Astrocyte (in vitro differentiated cells and primary cell): ENCODE measurements at places on chromosomes 5 and 9.

GRCh38 chr5:180815293-180815917, 12.8 kb upstream of the MGAT1 start:
- DNase-seq = no peak

GRCh38 chr5:161406880-161407279, 139.6 kb downstream of the GABRB2 start:
- peak; percentile 0 for DNase-seq

DNA sequence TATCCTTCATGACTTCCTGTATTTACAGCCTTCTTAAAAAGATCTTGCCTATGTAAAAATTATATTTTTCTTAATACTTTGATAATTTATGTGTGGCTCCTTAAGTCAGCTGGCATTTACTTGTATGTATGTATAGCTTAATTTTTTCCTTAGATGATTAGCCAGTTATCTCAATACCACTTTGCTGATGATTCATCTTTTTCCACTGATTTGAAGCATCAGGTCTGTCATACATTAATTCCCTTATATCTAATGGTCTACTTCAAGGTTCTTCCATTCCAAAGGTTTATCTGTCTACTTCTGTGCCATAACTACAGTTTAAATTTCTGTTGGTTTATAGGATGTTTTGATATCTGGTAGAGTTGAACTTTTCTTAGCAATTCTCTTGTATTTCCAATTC, 44.9 kb upstream of the MTMR12 start:
- DNase-seq = no peak

DNA sequence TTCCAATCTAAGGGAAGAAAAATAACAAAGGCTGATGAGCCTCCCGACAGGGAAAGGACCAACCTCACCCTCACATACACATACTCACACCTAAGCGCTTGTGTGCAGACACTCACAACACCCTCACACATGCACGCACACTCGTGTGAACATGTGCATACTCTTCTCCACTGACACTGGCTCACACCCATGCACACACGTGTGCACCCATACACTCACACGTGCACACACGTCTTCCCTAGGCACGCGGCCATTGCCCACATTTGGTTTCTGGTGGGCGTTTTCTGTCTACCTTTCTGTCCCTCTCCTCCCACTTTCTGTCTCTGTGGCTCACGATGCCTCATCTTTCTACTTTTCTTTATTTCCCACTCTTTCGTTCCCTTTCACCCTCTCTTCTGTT, 169.7 kb upstream of the MVB12B start:
- DNase-seq = no peak

DNA sequence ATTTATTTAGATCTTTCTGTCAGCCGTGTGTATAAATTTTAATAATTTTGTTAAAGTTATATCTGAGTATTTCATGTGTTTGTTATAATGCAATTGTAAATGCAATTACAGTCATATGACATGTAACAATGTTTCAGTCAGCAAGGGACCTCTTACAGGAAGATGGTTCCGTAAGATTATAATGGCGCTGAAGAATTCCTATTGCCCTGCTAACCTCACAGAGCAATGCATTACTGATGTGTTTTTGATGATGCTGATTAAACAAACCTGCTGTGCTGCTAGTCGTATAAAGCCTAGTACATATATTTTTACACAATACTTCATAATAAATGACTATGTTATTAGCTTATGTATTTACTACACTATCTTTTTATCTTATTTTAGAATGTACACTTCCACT, 1166.4 kb downstream of the CDH12 start:
- no peak for DNase-seq

- peak; percentile 41 for DNase-seq
These were observed 5.1 kb downstream of the LIFR start for GRCh38 chr5:38551030-38552017.

DNA sequence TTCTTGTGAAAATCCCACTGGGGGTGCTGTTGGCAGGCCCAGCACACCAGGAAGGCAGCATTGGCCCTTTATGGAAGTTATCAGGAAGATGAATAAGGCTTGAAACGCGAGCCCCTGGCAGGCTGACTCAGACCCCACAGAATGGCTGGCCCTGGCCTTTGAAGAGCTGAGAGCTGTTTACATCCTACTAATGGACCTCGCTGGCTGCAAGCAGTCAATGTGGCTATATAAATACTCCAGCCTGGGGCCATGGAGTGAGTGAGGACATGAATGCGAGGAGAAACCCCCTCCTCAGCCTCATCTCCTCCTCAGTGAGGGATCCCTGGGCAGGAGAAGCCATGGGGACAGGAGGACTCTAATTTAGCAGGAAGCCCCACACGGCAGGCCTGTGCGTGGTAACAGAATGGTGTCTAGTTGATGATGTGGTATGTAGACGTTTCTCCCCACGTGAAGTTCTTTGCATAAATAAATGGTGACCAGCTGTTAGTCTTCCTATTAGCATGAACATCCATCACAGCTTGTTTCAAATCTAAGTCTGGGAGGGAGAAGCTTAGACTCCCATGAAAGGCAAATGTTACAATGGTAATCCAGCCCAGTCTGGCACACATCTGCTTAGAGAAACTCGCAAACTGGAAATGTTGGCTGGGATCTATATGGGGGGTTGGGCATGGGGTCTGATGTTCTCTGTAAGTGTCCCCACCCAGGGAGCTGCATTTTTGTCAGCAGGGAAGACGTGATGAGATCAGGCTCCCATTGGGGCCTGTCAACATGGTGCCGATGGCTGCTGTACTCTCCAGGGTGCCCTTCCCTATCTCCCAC, 175.1 kb upstream of the PITX1 start:
- DNase-seq = peak; percentile 95

DNA sequence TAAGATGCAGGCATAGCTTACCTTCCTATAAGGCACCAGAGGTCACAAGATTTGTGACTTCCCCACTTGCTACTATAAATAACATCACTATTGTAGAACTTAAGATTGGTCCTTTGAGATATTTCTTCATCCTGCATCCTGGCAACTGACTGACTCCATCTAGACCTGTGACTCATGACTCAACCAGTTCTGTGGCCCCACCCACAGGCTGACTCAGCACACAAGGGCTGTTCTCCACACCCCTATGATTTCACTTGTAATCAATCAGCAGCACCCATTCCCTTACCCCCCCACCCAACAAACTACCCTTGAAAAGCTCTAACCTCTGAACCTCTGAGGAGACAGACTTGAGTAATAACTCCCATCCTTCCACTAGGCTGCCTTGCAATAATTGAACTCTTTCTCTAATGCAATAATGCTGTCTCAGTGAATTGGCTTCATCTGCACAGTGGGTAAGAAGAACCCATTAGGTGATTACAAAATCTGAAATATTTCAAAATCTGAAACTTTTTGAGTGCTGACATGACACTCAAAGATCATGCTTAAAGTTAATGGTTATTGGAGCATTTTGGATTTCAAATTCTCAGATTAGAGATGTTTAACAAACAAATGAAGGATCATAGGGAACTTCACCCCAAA, 296.7 kb downstream of the ARL15 start:
- peak; percentile 85 for DNase-seq

DNA sequence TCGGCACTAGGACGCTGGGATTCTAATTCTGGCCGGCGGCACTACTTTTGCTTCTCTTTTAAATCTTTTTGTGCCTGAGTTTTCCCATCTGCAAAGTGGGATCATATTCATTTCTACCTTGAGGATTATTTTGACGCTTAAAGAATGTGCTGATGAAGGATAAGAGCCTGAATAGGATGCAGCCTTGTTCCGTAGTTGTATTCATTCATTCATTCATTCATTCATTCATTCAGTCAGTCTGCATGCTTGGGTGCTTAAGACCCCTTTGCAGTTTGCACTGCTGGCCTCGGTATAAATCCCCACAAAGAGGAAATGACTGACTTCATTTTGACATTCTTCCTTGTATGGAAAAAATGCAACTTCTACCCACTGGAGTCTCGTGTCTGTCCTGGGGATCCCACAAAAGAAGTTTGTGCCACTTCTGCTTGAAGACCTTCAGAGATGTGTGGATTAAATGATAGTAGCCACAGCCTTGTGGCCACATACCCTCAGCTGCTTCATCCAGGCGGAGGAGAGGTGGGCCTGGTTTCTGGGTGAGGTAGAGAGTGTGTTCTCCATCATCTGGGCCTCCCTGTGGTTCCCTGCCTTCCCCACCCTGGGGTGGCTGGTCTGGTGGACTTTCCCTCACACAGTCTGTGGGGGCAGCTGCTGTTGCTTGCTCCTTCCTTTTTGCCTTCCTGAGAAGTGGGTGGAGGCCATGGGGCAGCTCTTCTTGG, 62.6 kb downstream of the PPARGC1B start:
- no peak for DNase-seq

GRCh38 chr9:135033487-135033886, 54.0 kb upstream of the OLFM1 start:
- no peak for DNase-seq

GRCh38 chr5:150410524-150411244, 2.0 kb downstream of the CD74 start:
- peak; percentile 48 for DNase-seq

DNA sequence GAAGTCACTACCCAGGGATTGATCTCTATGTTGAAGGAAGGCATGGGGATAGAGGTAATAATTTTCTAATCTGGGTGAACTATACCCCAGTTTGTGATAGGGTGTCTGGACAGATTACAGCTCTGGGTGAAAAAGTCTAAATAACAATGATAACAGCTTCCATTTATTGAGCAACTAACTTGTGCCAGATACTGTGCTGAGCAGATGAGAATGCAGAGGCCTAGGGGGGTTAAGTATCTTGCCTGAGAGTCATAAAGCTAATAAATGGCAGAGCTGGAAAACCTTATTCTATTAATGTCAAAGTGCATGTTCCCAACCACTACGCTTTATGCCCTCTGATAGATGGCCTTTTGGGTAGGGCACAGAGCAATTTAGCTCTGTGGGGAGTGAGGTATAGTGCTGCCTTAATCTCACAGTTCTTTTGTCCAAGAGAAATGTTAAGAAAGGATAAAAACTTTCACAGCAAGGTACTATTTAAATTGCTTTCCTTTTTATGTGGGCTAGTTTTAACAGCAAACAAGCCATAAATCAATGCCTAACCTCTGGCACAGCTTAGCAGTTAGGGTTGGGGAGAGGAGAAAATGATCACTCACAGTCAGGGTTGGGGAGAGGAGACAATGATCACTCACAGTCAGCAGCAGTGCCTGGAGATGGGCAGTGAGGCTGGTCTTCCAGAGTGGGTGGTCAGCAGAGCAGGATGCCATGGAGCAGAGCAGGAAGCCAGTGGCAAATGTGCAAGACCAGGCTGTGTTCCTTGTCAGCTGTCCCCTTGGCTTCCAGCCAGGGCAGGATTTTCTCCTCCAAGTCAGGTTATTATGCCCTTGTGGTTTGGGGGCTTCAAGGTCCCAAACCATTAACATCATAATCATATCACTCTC, 187.0 kb downstream of the CARTPT start:
- DNase-seq = no peak

DNA sequence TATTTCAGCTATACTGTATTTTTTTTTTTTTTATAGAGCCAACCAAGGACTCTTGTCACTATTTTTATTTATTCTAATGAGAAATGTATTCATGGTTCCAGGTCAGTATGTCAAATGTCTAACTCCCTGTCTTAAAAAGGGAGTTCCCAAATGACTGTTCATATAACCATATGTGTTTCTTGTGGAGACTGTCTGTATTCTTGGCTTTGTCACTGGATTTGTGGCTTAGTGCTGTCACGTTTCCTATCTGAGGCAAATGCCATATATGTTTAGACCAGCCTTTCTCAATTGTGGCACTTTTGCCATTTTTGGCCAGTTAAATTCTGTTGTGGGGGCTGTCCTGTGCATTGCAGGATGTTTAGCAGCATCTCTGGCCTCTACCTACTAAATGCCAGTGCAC, 3.1 kb downstream of the GCNT1 start:
- no peak for DNase-seq

- no peak for DNase-seq
These were observed 161.4 kb upstream of the KLF4 start for GRCh38 chr9:107650995-107651394.

DNA sequence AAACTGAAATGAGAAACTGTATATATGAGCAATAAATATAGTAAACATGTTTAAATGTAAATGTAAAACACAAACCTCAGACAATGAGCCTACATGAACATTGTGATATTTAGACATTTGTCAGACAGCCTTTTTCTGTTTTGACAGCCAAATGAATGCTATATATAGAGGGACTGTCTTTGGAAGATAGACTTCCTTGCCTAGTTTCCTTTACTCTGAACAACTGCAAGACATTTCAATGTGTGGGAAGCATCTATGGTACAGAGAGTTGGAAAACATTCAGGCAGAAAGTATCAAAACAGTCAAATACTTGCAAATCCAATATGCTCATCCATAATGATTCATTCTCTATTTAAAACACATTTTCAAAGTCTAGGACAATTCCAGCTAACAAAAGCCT, 31.7 kb upstream of the TUSC1 start:
- no peak for DNase-seq

- DNase-seq = no peak
These were observed 31.5 kb downstream of the HMHB1 start for GRCh38 chr5:143843461-143843860.

DNA sequence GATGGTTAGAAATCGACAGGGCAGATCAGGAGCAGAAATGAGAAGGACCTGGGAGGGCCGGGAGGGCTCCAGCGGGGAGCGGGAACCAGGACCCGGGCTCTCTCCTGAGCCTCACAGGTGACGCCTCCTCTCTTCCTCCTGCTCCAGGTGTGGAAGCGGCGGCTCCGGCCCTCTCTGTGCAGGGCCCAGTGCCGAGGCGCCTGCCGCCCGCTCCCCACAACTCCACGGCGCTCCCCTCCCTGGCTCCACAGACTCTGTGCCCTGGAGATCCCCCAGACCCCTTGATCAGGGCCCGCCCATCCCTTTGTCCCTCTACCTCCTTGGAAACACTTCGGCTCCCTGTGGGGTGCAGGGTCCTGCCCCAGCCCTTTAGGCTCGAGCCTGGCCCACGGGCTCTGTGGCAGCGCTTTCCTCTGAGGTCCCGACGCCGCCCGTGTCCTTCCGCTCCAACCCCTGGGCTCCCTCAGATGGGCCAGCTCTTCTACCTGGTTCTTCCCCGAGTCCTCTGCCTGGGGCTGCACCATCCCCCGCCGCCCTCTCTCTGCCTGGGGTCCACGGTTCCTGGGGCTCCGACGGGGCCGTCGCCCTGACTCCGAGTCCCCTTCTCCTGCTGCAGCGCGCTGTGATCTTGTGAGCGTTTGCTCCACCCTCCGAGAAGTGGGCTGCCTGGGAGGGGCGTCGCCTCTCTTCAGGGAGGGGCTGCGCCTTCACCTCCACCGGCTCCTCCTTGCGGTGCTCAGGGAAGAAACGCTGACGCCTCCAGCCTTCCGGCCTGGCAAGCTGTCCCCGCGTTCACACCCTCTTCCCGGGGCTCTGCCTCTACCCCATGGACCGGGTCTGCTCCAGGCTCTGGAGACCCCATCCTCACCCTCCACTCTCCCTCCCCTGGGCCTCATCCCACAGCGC, 22.4 kb upstream of the SLC6A3 start:
- DNase-seq = no peak

GRCh38 chr9:107767711-107768110, 278.1 kb upstream of the KLF4 start:
- no peak for DNase-seq

GRCh38 chr5:53503562-53504218, 23.3 kb downstream of the FST start:
- DNase-seq = no peak
